ENCODE measurements at places on chromosomes 7 and 10.

- DNase-seq: no peak
Measured at GRCh38 chr10:17025444-17026295, 103.9 kb downstream of the CUBN start.

GRCh38 chr7:7563813-7564212 lies 2.9 kb upstream of the MIOS start:
- DNase-seq: no peak

- DNase-seq: peak; percentile 64
Measured at GRCh38 chr10:101120884-101121653, 10.0 kb upstream of the TLX1 start.

- DNase-seq: no peak
Measured at GRCh38 chr10:88187472-88187871, 324.0 kb downstream of the PTEN start.

Measured in HuH-7 (cell line).